ENCODE measurements at places on chromosomes 13 and 19.

GRCh38 chr19:49677901-49678674, 1.0 kb downstream of the PRMT1 start:
- DNase-seq = no peak

GRCh38 chr19:49061445-49061844, 3.2 kb downstream of the NTF4 start:
- no peak for DNase-seq

DNA sequence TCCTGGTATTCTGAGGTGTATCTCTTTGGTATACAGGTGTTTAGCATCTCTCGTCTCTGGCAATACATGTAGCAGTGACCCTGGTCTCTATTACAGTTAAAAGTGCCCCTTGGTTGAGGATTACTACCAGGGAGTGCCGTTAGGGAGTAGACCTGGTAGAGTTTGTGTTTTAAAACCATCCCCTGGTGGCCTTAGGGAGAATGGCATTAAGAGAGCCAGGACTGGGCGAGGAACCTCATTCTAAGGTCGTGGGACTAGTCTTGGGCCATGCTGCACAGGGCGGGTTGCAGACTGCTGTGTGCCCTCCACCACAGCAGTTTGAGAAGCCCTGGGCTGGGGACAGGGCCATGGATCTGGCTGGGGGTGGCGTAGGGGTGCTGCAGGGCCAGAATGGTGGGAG, 35.0 kb downstream of the B3GLCT start:
- DNase-seq = no peak

GRCh38 chr19:45250832-45251451, at the start of gene MARK4:
TSS of gene MARK4 (plus strand) at chr19:45251271. CDS start at chr19:45251589, 318 bp downstream.
- no peak for DNase-seq

- no peak for DNase-seq
These were observed 66.1 kb upstream of the ABCC4 start for GRCh38 chr13:95367309-95367843.

DNA sequence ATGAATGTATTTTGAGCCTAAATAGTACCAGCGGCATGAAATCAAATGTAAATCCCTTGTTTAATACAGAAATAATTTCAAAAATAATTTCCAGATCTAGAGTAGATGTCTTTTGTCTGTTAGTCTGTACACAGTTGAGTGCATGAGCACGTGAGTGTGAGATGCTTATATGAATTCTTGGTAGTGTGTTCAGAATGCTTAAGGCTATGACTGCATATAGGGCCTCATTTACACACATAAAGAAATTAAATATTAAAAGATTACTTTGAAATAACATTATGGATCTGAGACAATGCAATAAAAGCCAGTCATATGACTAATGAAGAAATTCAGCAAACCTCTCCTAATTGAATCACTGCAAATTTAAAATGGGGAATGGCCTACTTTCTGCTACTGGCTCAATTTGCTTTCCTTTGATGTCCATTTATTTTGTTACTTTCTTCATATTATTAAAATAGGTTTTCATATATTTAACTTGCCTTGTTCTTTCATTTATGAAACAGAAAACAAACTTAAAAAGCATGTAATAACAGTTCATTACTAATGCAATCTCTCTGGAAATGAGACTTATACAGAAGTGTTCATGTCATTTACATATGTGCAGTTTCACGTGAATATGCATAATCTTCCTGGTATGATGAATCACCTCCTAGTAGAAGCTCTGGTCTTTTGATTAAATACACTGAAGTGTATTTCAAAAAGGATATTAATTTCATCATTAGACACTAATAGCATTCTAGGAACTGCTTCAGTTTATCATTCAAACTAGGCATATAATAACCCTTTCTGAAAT, 4.5 kb downstream of the AMER2 start:
- no peak for DNase-seq

- DNase-seq = no peak
These were observed 509.5 kb downstream of the GPC6 start for GRCh38 chr13:93736081-93736480.

DNA sequence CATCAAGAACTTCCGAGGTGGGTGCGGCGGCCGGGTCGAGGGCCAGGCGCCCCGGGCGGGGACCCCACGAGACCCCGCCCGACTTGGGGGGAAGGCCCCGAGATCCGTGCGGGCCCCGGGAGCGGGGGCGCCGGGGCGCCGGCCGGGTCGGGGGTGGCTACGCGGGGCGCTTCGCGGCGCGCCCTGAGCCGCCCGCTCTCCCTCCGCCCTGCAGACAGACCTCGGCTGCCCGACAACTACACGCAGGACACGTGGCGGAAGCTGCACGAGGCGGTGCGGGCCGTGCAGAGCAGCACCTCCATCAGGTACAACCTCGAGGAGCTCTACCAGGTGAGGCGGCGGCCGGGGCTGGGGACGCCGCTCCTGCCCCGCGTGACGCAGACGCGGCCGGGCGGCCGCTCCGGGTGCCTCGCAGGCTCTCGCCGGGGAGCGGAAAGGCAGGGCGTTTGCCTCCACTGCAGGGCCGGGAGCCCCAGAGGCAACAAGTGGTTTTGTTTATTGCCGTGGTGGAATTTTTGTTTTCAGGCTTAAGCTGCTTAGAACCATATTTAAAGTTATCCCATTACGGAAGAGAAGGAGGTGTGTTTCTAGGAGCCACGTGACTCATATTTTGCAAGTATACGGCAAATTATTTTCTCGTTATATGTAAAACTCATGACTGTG, 477 bp downstream of the CUL4A start:
- no peak for DNase-seq

GRCh38 chr13:23870356-23871140, 18.7 kb downstream of the MIPEP start:
- no peak for DNase-seq

DNA sequence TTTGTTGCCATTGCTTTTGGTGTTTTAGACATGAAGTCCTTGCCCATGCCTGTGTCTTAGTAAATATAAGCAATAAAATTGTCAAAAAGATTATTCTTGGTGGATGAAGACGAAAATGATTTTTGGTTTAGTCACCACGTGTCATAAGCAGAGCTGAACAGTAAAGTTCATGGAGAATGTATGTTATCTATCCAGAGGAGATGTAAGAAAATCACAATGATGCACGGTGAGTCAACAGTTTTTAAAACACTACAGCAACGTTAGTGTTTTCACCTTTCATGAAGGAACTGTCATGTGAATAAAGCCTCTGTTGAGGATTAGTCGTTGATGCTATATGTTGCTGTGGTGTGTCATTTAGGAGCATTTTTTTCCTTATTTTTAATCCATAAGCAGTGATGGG, 137.6 kb downstream of the GPC6 start:
- DNase-seq = no peak

GRCh38 chr19:33514885-33515551, 6.6 kb downstream of the PEPD start:
- no peak for DNase-seq

- DNase-seq = no peak
These were observed 267.3 kb downstream of the DLEU7 start for GRCh38 chr13:50576156-50576555.

DNA sequence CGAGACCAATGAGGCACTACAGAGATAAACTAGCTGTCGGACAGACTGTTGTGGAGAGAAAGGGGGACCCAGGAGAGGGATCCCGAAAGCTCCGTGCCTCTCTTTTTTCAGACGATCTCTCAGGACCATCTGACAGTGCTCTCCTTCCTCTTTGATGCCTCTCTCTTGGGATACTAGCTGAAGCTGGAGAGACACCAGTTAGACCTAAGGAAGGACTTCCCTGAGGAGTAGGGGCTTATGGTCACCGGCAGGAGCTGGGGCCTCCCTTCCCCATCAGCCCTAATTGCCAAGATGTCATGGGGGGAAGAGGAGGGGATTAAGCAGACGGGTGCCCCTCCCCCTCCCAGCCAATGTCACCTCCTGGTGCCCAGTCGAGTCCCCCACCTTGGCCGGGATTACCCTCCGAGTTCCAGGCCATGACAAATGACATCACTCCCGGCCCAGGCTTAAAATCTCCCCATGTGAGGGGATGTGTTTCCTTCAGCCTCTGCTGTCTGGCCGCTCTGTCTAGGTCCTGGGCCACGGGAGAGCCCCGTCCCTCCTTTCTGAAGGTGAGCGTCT, at the start of gene CRX:
CRX (plus strand) TSS at position 478 of the 561 bp plus-strand sequence. CDS start 12,507 bp downstream, outside the sequence.
- no peak for DNase-seq

- DNase-seq = no peak
These were observed 33.6 kb upstream of the NANOS3 start for GRCh38 chr19:13843104-13843921.

GRCh38 chr13:80296638-80297037, 44.3 kb downstream of the SPRY2 start:
- DNase-seq = no peak
